D341Med (cell line): ENCODE measurements at places on chromosomes 6 and 20.

GRCh38 chr6:26161322-26161721, 74.1 kb downstream of the HFE start:
- DNase-seq, result no peak

- peak; percentile 97 for DNase-seq
Measured at GRCh38 chr6:41895300-41896233, at the start of gene USP49. TSS of gene USP49 (minus strand) at chr6:41895375. CDS start at chr6:41806983, 88,392 bp downstream.

DNA sequence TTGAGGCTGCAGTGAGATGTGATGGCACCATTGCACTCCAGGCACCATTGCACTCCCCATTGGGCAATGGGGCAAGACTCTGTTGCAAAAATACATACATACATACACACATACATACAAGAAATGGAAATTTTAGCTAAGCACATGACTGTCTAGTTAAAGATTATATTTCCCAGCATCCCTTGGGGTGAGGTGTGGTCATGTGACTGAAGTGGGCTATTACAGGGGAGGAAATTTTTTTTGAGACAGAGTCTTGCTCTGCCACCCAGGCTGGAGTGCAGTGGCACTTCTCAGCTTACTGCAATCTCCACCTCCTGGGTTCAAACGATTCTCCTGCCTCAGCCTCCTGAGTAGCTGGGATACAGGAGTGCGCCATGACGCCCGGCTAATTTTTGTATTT, 32.0 kb upstream of the HMGA1 start:
- DNase-seq, result no peak

- DNase-seq, result no peak
Measured at GRCh38 chr6:114534813-114535212, 192.0 kb upstream of the HS3ST5 start.

- no peak for DNase-seq
Measured at GRCh38 chr6:39884696-39885095, 49.6 kb downstream of the MOCS1 start.

DNA sequence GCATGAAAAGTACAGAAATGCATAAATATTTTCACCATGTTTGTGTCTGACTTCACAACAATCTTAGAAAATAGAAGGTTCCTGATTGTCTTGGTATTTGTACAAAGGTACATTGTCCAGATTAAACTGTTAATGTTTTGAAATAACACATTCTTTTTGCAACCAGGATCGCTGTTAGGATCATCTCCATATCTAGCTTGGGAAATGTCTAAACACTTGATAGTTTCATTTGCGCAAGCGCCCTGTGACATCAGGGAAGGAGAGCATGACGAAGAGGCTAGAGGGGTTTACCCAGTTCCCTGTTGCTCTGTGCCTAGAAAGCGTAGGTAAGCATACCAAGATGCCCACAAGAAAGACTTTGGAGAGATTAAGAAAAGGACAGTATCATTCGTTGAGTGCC, 19.4 kb downstream of the ALDH8A1 start:
- no peak for DNase-seq

- DNase-seq, result no peak
Measured at GRCh38 chr6:53290537-53291510, 57.9 kb downstream of the ELOVL5 start.

- DNase-seq, result no peak
Measured at GRCh38 chr20:37917461-37917860, 14.5 kb downstream of the VSTM2L start.

DNA sequence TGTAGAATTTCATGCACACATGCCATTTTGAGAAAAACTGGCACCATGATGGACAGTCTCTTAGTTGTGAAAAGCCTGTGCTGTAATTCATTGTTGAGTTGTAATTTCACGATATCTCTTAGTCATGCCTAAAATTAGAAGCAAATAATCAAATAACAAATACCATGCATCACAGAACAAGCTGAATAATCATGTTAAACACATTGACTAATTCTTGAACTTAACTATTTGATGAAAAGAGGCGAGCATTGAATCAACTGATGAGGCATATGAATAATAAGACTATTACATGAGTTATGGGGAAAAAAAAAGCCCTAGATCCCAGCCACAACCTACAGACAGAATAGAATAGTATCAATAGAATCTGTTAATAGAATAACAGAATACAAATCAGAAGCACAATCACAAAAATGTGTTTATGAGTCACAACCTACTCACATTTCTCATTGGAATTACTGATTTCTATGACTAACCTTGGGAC, 14.2 kb upstream of the RNF217 start:
- no peak for DNase-seq

- DNase-seq, result no peak
Measured at GRCh38 chr6:129546702-129547101, 163.3 kb downstream of the ARHGAP18 start.

GRCh38 chr6:131101911-131102680, 33.2 kb upstream of the AKAP7 start:
- DNase-seq, result no peak

GRCh38 chr6:15595461-15596173, 67.2 kb downstream of the DTNBP1 start:
- no peak for DNase-seq

DNA sequence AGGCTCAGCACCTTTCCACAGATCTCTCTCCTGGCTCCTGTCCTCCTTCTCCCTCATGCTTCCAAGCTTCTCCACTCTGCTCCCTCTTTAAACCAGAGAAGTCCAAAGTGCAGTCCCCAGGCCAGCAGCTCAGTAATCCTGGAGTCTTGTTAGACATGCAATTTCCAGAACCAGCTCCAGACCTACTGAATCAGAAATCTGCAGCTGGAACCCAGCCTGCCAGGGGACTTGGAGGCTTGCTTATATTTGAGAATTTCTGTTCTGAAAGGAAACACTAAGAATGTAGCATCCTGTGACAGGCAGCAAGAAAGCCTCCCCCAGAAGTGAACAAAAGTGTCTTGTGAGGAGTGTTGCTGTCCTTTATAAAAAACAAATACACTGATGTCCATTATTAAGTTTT, 438.1 kb downstream of the BCKDHB start:
- no peak for DNase-seq

- no peak for DNase-seq
Measured at GRCh38 chr6:139582956-139583355, 208.5 kb upstream of the CITED2 start.

GRCh38 chr6:121677571-121677970, 242.1 kb downstream of the GJA1 start:
- DNase-seq, result no peak
